ENCODE measurements at places on chromosomes 6 and 20.
A peak's percentile ranks its signal among the peaks of the same experiment; 100 is the strongest.

DNA sequence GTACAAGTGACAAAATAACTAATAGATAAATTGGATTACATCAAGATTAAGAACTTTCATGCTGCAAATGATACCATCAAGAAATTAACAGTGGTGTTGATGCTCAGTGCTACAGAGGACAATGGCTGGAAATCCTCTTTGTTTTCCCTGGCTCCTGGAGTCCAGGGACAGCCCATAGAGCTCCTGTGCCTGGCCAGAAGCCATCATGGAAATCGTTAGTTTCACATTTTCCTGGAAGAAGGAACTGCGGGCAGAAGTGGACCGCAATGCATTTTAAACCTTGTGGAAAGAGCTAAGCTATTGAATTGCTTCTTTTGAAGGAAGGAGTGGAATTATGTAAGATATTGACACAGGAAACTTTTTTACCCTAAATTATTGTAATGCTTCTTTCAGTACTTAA, 276.0 kb downstream of the GJA1 start:
- peak; percentile 8 for DNase-seq

- no peak for DNase-seq
Measured at GRCh38 chr6:42375007-42375635, 76.6 kb downstream of the TRERF1 start.

DNA sequence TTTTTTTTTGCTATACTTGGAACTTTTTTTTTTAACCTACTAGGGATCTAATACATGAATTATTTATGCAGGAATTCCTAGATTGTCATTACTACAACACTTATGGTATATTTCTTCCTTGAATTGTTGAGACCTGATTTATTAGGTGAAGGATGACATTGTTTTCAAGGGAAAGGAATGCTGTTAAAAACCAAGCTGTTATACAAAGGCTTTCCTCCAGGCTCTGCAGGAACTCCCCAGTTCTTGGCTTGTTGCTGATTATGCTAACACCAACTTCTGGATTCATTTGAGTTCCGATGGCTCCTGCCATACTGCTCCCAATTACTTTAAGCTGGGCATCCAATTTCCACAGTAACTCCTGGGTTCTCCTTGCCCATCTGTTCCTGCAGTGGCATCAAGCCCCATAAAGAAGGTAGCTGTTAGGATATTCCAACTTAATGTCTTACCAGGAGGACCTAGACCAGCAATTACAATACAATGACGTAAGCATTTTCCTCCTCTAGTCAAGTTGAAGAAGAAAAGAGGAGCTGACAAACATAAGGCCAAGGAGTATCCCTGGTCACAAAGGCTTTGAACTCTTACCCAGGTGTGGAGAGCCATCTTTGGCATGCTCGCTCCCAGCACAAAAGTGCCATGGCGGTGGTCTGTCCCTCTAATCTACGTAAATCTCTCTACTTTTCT, 215.9 kb upstream of the AGPAT4 start:
- DNase-seq = no peak

- DNase-seq = no peak
Measured at GRCh38 chr6:102398788-102399390, 1005.4 kb downstream of the GRIK2 start.

- no peak for DNase-seq
Measured at GRCh38 chr6:122501475-122501874, 29.9 kb upstream of the SERINC1 start.

DNA sequence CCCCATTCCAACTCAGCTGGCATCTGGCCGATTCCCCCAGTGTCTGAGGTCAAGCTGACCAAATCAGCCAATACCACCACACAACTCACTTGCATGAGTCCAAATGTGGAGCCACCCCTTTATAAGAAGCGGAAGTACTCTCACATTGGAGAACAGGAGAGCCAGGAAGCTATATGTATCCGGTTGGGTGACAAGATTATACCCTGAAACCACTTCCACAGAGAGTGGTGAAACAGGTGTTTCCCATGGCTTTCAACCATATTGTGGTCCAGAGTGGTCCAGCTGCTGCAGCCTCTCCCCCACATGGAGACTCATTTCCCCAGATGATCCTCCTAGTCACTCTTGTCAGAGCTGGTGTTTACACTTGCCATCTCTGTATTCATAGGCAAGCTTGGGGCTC, 24.0 kb upstream of the SERINC1 start:
- DNase-seq = no peak

- DNase-seq = no peak
Measured at GRCh38 chr6:150315626-150316025, 53.2 kb upstream of the IYD start.

DNA sequence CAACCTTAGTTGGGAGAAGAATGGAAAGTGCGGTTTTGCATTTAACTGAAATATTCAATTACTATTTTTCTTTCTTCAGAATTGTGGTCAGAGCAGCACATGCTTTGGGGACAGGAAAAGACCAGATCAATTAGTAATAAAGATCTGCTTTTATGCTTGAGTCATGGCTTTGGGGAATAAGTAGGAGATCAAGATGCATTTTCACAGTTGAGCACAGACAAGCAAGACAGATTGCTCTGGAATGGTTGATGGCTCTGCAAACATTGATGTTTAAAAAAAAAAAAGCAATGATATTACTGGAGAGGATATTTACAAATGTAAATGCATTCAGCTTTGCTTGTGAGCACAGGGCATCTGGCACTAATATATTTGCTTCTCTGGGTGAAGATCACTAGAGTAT, 224.4 kb upstream of the SASH1 start:
- no peak for DNase-seq

Measured in iPS-NIHi11 (cell line).